NCI-H446 (cell line): ENCODE measurements at places on chromosomes 3 and 15.
A peak's percentile ranks its signal among the peaks of the same experiment; 100 is the strongest.

- no peak for DNase-seq
Observed at GRCh38 chr3:14810801-14811661, 7.7 kb upstream of the FGD5 start.

GRCh38 chr3:67154429-67154828 lies 156.3 kb downstream of the KBTBD8 start:
- DNase-seq: no peak

- no peak for DNase-seq
Observed at GRCh38 chr3:197809356-197810020, 18.4 kb downstream of the LRCH3 start.

GRCh38 chr15:67836477-67836876 lies 3.4 kb downstream of the RNU6-1 start:
- DNase-seq: peak; percentile 58

GRCh38 chr15:45456212-45457106 lies 66.1 kb downstream of the SLC30A4 start:
- peak; percentile 11 for DNase-seq

DNA sequence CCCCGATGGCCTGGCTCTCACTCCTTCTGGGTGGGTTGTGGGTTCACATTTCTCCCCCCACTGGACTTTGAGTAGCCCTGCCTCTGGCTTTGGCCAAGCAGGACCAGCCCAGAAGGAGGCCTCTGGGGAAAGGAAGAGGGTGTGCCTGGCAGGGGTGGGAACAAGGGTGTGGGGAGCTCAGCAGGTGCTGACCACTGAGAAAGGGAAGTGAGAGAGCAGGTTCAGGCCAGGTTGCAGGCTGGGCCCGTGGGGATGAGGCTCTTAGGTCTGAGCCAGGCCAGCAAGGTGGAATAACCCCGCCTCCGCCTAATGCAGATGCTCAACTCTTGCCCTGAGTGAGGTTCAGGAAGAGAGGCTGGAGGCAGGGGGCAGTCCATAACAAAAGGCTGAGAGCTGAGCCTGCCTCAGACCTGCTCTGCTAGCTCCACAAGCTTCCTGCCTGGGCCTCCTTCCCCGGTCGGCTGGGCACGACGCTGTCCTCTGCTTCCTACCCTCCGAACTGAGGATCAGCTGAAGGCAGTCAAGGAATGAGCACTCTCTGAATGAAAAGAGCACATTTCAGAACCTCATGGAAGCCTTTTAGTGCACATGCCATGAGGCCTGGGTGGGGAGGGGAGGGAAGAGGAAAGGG lies 82.7 kb downstream of the TLE3 start:
- DNase-seq: no peak

GRCh38 chr3:128416578-128417211 lies 50.0 kb downstream of the DNAJB8 start:
- no peak for DNase-seq

DNA sequence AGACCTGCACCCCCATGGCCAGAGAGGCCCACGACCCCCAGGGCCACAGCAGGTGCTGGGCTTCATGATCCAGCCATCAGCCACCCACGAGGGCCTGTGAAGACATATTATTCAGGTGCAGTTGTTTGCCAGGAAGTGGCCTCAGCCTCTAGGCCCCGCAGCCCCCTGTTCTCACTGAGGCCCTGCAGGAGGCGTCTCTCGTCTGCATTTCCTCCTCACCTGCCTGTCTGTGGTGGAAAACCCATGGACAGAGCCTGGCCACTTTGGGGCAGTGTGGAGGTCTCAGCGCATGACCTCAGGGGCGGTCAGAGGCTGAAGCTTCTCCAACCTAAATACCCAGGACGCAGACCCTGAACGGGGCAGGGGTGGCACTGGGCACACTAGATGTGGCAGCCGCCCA lies 18.6 kb downstream of the UROC1 start:
- DNase-seq: no peak

DNA sequence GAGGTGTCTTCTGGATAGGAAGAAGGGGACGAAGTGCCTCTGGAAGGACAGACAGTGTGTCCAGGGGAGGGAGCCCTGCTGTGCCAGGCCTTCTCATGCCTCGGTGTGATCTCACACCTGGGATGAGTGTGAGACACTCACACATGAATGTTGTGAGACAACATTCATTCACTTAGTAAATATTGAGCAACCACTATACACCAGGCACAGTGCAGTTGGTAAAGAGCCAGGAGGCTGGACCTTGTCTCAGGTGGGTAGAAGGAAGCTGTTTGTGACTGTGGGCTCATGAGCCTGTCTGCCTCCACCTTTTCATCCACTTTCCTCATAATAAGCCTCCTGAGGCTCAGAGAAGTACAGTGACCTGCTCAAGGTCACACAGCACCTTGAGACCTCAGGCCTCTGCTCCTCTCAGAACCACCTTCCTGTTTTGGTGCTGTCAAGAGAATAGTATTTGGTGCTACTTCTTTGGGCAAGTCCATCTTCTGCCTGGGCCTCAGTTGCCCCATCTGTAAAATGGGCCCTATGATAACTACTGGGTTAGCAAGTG lies 20.9 kb downstream of the SLC6A6 start:
- DNase-seq: no peak

DNA sequence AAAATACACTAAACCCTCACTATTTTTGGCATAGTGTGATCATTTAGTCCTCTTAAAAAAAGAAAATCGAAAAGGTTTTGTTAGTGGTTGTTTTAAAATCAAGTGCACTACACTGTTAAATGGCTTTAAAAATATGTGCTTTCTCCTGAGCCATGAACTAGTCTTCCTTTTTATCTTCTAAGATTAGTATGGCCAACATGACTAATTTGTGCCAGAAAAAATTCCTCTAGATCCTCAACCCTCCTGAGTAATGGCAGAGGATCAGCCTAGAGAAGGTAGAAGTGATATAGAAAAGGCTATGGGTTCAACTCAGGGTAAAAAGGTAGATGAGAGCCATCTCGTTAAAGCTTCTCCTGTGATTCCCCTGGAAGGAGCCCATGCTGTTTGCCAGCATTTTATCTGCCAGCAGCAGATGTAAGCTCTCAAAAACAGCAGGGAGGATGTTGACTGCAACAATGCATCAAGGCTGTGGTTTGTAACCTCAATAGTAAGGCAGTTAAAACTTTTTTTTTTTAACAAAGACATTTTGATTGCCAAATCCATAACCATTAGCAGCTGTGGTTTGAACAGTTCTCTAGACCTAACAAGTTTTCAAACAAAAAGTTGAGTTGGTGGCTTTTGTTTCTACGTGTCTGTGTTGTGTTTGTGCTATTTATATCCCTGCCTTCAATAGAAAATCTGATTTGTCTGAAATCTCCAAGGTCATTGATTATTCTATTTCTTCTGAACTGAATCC lies 30.2 kb upstream of the ZNF609 start:
- peak; percentile 3 for DNase-seq

DNA sequence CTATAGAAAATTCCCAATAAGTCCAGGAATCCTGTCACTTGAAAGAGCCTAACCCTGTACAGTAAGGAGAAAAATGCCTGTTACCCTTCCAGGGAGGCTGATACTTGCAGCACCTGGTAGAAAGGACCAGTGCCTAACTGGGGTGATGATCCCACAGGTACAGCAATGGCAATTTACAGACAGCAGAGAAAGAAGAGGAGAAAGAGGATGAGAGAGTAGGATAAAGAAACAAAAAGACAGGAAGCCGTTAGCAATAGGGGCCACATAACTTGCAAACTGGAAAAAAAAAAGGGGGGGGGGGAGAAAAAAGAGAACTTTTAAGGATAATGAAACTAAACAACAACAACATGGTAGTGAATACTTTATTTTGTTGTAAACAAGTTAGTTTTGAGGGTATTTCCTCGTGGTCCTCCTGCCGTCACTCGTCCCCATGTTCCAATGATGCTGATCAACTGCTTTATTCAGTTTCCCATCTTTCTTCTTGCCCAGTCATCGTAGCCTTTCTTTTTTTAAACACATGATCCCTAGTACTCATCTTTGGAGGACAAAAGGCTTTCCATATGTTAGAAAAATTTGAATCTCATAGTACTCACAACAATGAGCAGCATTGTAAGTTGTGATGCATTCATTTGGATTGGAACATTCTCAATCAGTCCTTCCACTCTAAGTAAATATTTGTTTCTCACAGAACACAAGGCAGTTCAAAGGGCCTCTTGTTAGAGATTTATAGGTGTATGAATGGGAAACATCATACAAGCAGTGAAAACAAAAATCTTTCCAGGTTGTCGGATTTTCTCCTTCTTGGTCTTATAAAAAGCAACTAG lies 8.6 kb downstream of the TM4SF1 start:
- DNase-seq: no peak

- DNase-seq: peak; percentile 48
Observed at GRCh38 chr3:194687638-194688199, 2.0 kb downstream of the FAM43A start.
